ENCODE measurements at places on chromosomes 2 and 18.
A peak's percentile ranks its signal among the peaks of the same experiment; 100 is the strongest.

DNA sequence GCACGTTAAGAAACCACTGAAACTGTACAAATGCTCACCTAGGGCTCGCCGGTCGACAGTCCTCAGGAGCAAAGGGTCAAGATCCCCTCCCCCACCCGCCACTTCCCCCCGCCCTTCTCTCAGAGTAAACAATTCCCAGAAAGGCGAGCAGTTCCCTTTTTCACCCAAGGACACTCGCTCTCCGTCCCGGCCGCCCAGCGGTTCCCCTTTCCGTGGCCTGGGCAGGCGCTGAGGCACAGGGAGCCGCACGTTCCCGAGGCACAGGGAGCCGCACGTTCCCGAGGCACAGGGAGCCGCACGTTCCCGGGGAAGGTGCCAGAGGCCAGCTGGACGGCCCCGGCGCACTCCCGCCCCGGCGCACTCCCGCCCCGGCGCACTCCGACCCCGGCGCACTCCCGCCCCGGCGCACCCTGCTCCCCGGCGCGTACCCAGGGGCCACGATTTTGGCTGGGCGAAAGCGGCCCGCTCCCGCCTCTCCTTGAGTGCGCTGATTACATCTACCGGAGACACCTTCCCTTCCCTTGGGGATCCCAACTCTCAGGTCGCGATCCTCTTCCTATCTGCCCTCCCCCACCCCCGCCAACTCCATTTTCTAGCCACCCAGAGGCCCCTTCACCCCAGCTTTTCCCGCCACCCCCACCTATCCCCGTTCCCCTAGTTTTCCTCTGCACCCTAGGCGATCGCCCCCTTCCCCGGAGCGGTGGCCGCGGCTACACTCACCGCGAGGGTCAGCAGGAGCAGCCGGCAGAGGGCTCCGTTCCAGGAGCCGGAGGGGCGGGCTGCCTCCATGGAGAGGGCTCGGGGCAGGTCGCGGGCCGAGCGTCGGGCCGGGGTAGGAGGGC is 817 bp downstream of the DSC2 start:
- DNase-seq: peak; percentile 3
- no peaks in the 10 kb centered on the region for H3K36me3 ChIP-seq
- peaks cover 32% of the 10 kb centered on the region for H3K27me3 ChIP-seq
- no peaks in the 10 kb centered on the region for H3K4me1 ChIP-seq

DNA sequence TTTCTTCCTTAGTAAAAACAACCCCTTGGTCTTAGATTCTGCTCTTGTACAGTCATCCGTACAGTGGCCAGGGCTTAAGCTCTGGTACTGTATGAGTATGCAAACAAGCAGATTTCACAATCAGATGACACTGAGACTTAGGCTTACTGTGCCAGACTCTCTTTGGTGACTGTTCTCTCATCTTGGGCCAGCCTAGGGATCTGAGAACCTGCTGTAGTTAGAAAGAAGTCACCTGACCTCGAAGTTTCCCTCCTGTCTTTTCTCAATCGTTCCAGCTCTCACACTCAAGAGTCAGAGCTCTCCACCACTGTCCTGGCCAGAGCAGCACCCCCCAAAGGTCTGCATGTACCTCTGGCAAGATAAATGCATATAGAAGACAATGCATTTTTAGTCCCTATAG is 63.2 kb downstream of the ZEB2 start:
- DNase-seq: peak; percentile 22
- H3K36me3 ChIP-seq: no peaks in the 10 kb centered on the region
- peaks cover 53% of the 10 kb centered on the region for H3K4me1 ChIP-seq
- H3K4me3 ChIP-seq: no peak overlapping the region
- no peak overlapping the region for H3K27ac ChIP-seq
- peaks cover 21% of the 10 kb centered on the region for H3K27me3 ChIP-seq

- H3K4me1 ChIP-seq: no peaks in the 10 kb centered on the region
- no peak for DNase-seq
These were observed 30.2 kb downstream of the KLHL14 start for GRCh38 chr18:32742579-32742978.

GRCh38 chr2:8993902-8994278 is 9.6 kb downstream of the MBOAT2 start:
- H3K4me1 ChIP-seq: no peaks in the 10 kb centered on the region
- no peak overlapping the region for H3K27ac ChIP-seq
- H3K36me3 ChIP-seq: no peaks in the 10 kb centered on the region

DNA sequence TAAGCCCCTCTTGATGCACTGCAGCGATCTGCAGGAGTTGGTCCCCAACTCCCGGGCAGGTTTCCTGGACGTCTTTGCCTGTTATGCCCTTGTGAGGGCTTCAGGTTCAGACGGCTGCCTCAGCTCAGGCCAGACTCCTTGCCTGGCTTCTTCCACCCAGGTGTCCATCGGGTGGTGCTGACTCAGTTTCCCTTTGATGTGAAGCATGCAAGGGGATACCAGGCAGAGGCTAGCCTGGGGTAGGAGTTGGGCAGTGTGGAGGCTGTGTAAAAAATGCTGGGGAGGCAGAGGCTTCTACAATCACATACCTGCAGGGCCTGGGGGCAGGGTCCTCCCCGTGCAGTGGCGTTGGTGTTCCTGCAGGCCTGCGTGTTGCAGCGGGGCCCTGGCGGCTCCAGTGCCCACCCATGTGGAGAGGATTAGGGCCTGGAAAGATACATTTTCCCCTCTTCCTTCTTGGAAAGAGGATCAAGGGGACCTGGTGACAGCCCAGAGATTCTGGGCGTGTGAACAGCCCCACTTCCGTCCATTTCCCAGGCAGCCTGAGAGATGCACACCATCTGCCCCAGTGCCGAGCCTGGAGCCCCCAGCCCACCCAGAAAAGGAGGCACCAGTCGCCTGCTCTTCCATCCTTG is 338.3 kb downstream of the DYSF start:
- H3K4me1 ChIP-seq: no peaks in the 10 kb centered on the region
- no peak overlapping the region for H3K27ac ChIP-seq
- H3K27me3 ChIP-seq: no peaks in the 10 kb centered on the region
- no peak overlapping the region for H3K4me3 ChIP-seq

DNA sequence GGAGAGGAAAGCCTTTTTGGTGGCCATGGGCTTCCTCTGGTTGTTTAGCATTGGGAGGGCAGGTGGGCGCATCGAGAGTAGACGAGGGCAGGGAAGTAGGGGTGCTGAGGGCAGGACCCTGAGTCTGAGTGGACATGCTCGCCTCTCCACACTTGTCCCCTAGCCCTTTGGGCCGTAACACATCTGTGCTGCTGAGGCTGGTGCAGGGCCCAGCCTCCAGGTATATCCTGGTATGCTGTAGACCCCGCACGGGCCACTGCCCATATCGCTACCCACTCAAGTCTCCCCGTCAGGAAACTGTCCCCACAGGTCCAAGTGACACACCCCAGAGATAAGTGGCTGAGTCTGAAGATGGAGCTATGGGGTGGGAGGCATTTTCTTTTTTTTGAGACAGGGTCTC is 13.7 kb upstream of the CCDC74B start:
- DNase-seq: no peak
- H3K4me3 ChIP-seq: no peak overlapping the region
- H3K27me3 ChIP-seq: no peaks in the 10 kb centered on the region
- no peaks in the 10 kb centered on the region for H3K4me1 ChIP-seq

DNA sequence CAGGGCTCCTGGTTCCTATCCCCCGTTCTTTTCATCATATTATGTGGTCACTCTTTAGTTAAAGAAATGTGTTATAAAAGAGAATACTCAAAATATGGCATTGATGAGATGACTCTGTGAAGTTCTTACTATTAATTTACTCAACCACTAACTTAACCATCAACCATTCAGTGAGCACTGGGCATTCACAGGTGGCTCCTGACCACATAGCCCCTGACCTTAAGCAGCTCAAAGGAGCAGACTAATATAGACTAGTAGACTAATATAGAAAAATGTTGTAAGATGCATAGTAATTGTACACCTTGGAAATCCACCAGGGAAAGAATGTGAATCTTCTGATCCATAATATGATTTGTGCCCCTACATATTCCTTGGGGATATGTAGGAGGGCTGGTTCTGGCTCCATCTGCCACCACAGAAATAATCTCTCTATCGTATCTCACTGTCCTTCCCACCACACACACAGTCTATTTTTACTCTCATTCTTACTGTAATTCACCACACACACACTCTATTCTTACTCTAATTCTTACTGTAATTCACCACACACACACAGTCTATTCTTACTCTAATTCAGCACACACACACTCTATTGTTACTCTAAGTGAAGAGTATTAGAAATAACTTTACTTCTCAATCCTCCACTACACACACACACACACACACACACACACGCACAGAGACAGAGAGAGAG is 188.9 kb upstream of the ITGA4 start:
- no peaks in the 10 kb centered on the region for H3K27me3 ChIP-seq
- H3K27ac ChIP-seq: no peak overlapping the region
- DNase-seq: no peak
- peaks cover 2% of the 10 kb centered on the region for H3K36me3 ChIP-seq
- H3K4me3 ChIP-seq: no peak overlapping the region
- H3K4me1 ChIP-seq: peaks cover 14% of the 10 kb centered on the region

- H3K4me1 ChIP-seq: peaks cover 25% of the 10 kb centered on the region
- H3K4me3 ChIP-seq: no peak overlapping the region
- peak overlapping the region; percentile 5 for H3K27ac ChIP-seq
- no peaks in the 10 kb centered on the region for H3K36me3 ChIP-seq
- DNase-seq: no peak
These were observed 348.6 kb downstream of the ANAPC1 start for GRCh38 chr2:111535404-111535803.

GRCh38 chr18:9508446-9509025 is 33.2 kb downstream of the RALBP1 start:
- no peak for DNase-seq
- H3K27me3 ChIP-seq: no peaks in the 10 kb centered on the region
- no peak overlapping the region for H3K27ac ChIP-seq

- no peak for DNase-seq
- no peak overlapping the region for H3K27ac ChIP-seq
These were observed 17.6 kb upstream of the AGFG1 start for GRCh38 chr2:227454323-227454860.

DNA sequence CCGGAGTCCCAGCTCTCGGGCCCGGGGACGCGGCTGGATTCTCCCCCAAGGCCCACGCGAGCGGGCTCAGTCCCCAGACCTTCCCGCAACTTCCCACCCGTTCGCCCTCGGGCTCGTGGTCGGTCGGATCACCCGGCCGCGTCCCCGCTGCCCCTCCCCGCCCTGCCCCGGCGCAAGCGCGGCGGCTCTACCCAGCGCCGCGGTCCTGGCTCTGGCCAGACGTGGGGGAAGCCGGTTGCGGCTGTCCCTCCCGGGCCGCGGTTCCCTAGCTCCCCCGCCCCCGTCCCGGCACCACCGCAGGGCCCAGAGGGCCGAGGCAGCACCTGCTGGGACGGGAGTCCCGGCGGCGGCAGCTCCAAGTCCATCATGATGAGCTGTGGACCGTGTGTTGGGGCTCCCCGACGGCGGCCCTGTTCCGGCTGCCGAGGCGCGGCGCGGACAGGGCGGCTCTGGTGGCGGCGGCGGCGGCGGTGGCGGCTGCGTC is 276 bp downstream of the NFE2L2 start:
- H3K27me3 ChIP-seq: no peaks in the 10 kb centered on the region
- H3K4me1 ChIP-seq: peaks cover 46% of the 10 kb centered on the region
- peaks cover 30% of the 10 kb centered on the region for H3K36me3 ChIP-seq

DNA sequence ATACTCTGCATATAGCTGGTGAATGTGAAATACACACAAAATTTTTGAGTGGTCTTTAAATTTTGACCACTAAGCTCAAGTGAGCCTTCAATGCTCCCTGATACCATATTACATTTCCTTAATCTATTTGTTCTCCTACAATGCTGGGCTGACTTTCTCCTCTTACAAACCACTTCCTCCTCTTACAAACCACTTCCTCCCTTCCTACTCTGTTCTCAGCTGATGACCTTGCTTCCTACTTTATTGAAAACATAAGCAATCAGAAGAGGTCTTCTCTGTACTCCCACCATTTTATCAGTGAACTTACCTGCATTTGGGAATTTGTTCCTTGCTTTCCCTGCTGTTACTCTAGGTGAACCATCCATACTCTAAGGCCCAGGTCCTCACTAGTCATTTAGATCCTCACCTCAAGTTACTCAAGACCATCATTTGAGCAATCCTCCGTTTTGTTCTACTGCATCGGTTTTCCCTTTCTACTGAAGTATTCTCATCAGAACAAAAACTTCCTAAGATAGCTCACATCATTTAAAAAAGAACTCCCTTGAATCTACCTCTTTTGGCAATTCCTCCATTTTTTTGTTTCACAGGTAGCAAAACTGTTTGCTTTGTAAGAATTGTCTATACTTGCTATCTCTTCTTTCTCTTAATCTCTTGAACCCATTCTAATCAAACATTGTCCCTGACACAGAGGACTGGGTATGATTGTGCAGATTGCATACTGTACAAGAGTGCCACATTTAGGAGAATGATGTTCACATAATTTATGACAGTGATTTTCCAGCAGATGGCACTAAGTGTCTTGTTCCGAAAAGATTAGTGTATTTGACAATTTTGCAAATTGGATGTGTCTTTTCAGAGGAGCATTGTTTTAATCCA is 96.5 kb downstream of the EPB41L5 start:
- no peak for DNase-seq
- peaks cover 3% of the 10 kb centered on the region for H3K36me3 ChIP-seq
- H3K27ac ChIP-seq: peak overlapping the region; percentile 88
- H3K4me3 ChIP-seq: peak overlapping the region; percentile 3

- H3K27me3 ChIP-seq: no peaks in the 10 kb centered on the region
- peaks cover 26% of the 10 kb centered on the region for H3K4me1 ChIP-seq
- peak; percentile 50 for DNase-seq
- H3K36me3 ChIP-seq: peaks cover 31% of the 10 kb centered on the region
- H3K4me3 ChIP-seq: peak overlapping the region; percentile 83
These were observed 1.3 kb upstream of the USP34 start for GRCh38 chr2:61471905-61472805.

GRCh38 chr18:48902023-48902855 is 48.5 kb downstream of the SMAD7 start:
- H3K27me3 ChIP-seq: no peaks in the 10 kb centered on the region
- peaks cover 4% of the 10 kb centered on the region for H3K36me3 ChIP-seq
- H3K27ac ChIP-seq: no peak overlapping the region
- DNase-seq: no peak

- no peak overlapping the region for H3K27ac ChIP-seq
- no peak for DNase-seq
- H3K4me1 ChIP-seq: no peaks in the 10 kb centered on the region
- H3K36me3 ChIP-seq: no peaks in the 10 kb centered on the region
- peaks cover 2% of the 10 kb centered on the region for H3K27me3 ChIP-seq
- no peak overlapping the region for H3K4me3 ChIP-seq
These were observed 34.6 kb upstream of the POTEC start for GRCh38 chr18:14577971-14578370.

- no peak overlapping the region for H3K4me3 ChIP-seq
- H3K27me3 ChIP-seq: no peaks in the 10 kb centered on the region
- H3K36me3 ChIP-seq: no peaks in the 10 kb centered on the region
These were observed 731.7 kb upstream of the ID2 start for GRCh38 chr2:7950035-7950612.

Measured in activated CD4-positive, alpha-beta T cell treated with anti-CD3 and anti-CD28 coated beads for 36 hours (primary cell).